ENCODE measurements at places on chromosomes 16 and 17.

DNA sequence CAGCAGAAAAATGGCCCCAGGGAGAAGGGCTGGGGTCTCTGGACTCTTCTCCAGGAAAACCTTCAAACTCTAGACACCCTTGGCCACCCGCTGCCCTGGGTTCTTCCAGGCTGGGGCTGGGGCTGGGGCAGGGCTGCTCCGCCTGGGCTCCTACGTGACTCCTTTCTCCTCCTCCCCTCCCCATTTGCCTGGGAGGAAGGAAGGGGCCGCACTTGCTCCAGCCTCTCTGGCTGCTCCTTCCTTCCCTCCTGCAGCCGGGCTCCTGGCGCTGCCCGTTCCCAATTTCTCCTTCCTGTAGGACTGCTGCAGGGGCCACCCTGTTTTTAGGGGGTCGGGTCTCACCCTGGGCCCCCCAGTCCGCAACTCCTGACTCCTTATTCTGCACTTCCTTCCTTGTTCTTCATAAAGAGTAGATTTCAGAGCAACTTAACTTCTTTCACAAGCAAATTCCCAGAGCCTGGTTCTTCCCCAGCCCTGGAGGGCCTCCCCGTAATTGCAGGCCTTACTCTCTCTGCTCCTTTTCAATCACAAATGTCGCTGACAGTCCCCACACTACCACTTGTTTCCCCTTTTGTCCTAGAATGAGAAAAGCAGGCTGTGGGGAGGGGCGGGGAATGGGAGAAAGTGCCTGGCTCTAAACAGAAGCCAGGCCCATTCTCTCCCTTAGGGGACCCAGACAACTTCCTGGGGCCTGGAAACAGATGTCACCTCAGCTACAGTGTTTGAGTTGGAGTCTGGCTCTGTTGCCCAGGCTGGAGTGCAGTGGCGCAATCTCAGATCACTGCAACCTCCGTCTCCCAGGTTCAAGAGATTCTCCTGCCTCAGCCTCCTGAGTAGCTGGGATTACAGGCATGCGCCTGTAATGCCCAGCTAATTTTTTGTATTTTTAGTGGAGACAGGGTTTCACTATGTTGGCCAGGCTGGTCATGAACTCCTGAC, 137.8 kb downstream of the ENGASE start:
- no peak for DNase-seq

GRCh38 chr17:20975566-20975965, 67.2 kb downstream of the USP22 start:
- no peak for DNase-seq

- no peak for DNase-seq
Measured at GRCh38 chr16:24452724-24453123, 86.6 kb upstream of the RBBP6 start.

GRCh38 chr17:75668489-75668888, 1.4 kb downstream of the SAP30BP start:
- DNase-seq: no peak

- DNase-seq: no peak
Measured at GRCh38 chr17:81834831-81835267, at the start of gene PPP1R27. PPP1R27 (minus strand) TSS chr17:81835050; CDS start chr17:81834953, 97 bp downstream.

- DNase-seq: no peak
Measured at GRCh38 chr17:81117672-81118198, 47.6 kb upstream of the PVALEF start.

DNA sequence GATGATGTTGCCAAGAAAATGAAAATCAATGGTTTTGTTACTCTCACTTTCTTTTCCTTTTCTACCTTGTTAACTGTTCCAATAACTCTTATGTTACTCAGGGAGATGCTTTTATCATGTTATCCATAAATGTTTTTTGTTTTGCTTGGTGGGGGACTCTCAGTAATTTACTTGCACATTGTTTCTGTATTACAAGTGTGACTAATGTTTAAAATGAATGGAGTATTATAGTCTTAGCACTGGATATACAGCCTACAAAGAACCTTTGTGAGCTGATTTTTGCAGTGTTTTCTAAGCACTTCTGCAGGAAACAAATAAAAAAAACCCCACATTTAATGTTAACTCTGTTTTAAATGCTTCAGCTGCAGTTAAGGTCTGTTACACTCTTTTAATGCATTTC, 12.1 kb downstream of the VMP1 start:
- DNase-seq: no peak

- no peak for DNase-seq
Measured at GRCh38 chr17:76566988-76567431, 18.6 kb downstream of the ST6GALNAC2 start.

DNA sequence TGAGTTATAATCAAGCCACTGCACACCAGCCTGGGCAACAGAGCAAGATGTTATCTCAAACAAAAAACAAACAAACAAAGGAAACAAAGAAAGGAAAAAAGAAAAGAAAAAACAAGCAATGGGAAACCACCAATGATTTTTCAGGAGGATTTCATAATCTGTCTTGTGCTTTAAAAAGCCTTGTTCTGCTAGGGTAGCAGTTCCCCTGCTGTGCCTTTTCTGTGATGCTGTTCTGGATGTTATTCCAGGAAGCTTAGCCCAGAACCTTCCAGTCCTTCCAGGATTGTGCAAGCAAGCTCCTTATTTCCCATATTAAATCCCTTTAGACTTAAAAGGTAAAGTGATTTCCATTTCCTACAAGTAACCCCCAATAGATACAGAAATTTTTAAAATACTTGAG, 171.1 kb downstream of the ABCC12 start:
- DNase-seq: no peak

DNA sequence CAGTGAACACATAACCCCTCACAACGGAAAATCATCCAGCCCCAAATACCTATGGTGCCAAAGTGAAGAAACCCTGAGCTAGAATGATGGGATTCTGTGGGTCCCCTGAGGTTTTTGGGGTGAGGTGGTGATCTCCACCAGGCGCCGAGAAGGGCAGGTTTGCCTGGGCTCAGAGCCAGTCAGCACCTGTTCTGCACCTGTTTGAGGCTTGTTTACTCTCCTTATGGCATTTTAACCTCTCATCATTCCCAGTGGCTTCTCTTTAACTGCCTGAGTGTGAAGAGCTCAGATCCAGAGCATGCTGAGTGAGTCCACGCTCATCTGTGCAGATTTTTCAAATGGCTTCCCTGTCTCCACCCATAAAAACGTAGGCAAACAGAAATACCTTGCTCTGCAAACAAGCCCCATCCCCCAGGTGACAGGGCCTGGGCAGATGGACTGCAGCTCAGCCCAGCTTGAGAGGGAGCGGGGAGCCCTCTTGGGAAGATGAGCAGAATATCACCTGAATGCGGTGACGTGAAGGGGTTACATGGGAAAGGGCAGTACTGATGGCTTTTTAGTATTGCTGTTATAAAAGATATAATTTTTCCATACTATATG, 40.1 kb upstream of the CLEC19A start:
- no peak for DNase-seq

DNA sequence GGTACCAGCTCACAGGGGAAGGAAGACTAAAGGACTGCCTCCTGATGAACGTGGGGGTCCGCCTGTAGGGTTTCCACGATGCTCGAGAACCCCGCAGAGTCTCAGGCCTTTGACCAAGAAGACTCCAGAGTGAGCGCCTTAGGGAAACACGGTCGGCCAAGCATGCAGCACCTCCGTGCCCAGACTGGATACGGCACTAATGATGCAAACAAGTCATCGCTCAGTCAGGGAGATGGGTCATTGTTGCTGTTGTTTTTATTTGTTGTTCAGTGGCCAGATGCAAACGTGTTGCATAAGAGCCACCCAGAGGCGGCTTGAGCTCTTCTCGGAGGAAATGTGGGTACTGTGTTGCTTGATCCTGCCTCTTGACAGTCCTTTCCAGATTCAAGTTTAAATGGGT, 19.3 kb upstream of the RBFOX3 start:
- no peak for DNase-seq

DNA sequence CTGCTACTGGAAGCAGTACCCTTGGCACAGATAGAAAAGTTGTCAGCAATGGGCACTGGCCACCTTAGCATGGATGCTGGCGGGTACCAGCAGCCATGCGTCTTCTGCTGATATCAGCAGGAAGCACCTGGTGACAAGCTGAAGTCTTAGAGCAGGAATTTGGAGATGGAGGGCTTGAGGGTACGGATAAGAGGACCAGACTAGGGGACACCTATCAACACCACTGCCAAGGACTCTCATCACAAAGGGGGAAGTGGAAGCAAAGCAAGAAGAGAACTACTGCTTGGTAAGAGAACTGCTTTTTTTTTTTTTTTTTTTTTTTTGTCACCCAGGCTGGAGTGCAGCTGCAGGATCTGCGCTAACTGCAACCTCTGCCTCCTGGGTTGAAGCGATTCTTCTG, 35.4 kb upstream of the LYRM9 start:
- DNase-seq: no peak

DNA sequence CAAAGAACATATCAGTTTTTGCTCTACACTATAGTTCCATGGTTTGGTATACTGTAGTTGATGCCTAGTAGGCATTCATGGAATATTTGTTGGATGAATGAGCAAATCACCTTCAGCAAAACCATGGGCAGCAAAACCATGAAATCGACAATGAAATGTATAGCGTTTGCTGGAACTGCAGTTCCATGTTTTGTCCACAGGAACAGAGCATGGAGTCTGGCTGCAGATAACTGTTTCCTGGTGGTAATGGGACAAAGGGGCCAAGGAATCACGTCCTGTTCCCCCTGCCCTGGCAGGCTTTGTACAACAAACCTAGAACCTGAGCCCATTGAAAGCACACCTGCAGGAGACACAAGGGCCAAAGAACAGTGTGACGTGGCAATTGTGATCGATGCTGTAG, 101.1 kb downstream of the USP31 start:
- DNase-seq: no peak

DNA sequence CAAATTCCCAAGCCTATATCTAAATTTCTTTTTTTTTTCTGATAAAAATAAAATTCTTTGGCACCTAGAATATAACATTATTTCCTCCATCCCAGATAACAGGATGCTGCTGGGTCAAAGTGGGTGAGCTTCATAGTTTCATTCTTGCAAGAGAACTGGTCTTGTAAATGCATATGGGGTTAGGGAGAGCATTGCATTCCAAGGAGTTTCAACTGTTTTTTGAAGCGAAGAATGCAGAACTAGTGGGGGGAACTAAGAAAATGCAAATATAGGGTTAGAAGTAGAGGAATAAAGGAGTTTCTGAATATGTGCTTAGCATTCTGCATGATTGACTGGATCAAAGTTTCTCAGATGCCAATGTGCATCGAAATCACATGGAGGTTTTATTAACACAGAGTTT, 347.2 kb upstream of the XYLT1 start:
- no peak for DNase-seq

DNA sequence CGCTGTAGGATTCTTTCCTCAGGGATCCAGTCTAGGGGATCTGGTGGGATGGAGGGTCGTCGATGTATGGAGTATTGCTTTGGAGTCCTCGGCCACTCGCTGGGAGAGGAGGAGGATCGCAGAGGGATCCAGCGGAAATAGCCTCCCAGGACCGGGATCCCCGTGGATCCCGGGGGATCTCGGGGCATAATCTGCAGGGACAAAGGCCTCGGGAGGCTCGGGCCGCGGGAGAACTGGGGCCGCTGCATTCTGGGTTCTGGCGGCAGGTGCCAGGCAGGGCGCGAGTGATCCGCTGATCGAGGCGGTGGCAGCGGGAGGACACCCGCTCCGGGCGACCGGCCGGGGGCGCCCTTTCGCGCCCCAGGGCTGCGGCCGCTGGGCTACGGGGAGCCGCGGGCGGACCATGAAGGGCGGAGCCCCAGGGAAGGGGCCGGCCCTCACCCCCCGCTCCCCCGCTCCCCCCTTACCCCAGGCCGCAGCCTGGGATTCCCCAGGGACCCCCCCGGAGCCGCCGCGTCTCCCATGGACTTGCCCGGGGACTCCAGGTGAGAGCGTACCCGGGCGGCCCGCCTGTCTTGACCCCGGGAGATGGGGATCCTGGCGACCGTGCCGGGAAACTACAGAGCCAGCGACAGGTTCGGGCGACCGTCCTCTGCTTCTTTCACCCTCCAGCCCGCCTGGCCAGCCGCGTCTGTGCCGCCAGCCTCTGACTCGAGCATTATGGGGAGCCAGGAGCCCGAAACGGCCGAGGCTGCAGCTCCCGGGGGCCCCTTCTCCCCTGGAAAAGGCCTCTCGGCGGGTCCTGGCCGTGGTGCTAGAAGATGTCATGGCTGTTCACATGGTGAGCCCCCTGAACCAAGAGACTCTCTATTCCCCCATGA, 604 bp downstream of the PRR14 start:
- peak; percentile 63 for DNase-seq

- DNase-seq: no peak
Measured at GRCh38 chr17:65697661-65698060, 136.2 kb upstream of the AXIN2 start.

DNA sequence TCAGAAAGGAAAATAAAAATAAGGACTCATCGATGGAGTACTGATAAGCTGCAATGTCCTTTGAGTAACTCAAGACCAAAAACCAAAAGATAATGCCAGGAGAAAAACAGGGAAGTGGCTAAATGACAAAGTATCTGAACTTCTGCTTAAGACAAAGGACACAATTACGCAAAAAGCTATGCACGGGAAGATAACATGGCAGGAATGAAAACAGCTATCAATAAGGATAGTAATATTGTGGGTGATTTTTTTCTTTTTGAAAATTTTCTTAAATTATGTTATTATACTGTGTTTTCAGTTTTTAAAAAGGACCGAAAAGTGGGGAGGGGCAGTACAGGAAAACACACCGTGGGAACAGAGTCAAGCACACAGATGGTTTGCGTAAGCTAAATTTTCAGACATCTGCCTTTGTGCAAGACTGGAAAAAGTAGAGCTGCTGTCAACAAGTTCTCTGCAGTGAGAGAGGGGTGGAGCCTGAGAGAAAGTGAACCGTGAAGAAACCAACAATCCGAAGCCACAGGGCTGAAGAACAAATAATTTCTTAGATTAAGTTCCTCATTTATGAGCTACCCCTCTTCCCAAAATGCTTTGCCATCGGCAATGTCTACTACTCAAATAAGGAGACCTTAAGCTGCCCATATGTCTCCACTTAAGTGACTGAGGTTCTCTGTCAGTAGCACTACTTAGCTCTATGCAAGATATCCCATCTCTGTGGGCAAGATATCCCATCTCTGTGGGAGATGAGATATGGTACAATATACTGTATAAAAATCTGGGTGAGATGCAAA, 99.9 kb upstream of the CORO6 start:
- peak; percentile 95 for DNase-seq

DNA sequence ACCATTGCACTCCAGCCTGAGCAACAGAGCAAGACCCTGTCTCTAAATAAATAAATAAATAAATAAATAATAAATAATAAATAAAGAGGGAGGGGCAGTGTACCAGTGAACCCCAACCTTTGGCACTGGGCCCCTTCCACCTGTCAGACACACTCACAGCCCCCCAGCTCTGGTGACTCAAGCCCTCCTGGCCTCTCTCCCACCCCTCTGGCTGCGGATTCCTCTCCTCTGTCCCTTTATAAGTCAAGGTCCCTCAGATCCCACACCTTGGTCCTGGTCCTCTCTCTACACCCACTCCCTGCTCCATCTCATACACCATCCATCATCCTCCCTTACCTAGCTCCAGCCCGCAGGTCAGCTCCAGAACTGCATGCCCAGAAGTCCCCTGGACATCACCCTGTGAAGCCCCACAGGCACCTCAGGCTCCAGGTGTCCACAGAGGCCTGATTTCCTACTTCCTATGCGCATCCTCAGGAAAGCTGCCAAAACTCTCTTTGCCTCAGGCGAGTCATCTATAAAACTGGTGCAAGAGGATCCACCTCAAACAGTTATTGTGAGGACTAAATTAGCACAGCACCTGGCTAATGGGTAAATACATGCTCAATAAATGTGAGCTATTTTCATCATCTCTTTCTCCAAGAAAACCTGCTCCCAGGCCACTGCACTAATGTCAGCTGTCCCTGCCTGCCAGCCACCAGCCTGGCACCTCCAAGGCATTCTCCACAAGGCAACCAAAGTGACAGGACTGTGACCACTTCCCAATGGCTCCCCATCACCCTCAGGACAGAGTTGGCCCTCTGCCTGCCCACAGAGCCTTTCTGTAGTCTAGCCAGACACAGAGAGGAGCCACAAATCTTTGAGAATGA, 46.8 kb downstream of the BEAN1 start:
- DNase-seq: no peak

- DNase-seq: no peak
Measured at GRCh38 chr16:27505297-27506236, 44.1 kb downstream of the GTF3C1 start.

Data from inflammatory macrophage (primary cell).